Left lung (tissue), 14 donors: ENCODE measurements at places on chromosomes 16 and 17. TPM values are rescaled to one million over a fixed set of nuclear protein-coding genes. Genes with fewer than 3 reads are reported as not detected.

- peak; percentile 57 for DNase-seq
Measured at GRCh38 chr17:16937431-16937830, 34.5 kb downstream of the TNFRSF13B start.

GRCh38 chr17:50348522-50349242 lies 2.8 kb downstream of the XYLT2 start:
- peak; percentile 8 for DNase-seq

DNA sequence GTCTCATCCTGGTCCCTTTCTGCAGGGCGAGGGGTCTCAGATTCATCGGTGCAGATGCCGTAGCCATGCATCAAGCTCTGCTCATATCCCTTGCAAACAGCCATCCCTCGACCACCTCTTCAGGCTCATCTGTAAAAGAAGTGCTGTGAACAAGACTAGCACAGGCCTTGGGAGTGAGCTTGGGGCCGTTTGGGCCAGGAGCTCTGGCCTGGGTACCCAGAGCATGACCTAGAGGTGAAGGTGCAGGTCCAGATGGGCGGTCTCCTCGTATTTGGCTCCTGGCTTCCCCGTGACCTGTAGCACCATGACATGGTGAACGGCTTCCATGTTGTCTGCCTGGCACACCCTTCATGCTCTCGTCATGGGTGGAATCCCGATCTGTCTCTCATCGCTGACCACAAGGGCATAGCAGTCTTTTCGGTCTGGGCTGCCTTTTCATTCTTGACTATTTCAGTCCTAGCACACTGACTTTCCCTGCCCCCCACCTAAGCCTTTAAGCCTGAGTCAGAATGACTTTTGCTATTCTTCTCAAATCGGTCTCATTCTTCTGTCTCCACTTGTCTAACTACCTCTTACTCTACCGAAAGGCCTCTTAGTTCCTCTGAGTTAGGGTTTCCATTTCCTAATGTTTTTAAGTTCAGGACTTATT lies 216.0 kb downstream of the FOXL1 start:
- no peak for DNase-seq

- DNase-seq = no peak
Measured at GRCh38 chr16:1030473-1030901, 42.1 kb upstream of the SSTR5 start.

GRCh38 chr17:29927546-29927945 lies 2.5 kb downstream of the SSH2 start:
- no peak for DNase-seq

GRCh38 chr16:82031116-82032084 lies 3.7 kb upstream of the HSD17B2 start:
- DNase-seq = no peak

GRCh38 chr17:71438631-71439146 lies 682.1 kb upstream of the SOX9 start:
- DNase-seq = peak; percentile 41

DNA sequence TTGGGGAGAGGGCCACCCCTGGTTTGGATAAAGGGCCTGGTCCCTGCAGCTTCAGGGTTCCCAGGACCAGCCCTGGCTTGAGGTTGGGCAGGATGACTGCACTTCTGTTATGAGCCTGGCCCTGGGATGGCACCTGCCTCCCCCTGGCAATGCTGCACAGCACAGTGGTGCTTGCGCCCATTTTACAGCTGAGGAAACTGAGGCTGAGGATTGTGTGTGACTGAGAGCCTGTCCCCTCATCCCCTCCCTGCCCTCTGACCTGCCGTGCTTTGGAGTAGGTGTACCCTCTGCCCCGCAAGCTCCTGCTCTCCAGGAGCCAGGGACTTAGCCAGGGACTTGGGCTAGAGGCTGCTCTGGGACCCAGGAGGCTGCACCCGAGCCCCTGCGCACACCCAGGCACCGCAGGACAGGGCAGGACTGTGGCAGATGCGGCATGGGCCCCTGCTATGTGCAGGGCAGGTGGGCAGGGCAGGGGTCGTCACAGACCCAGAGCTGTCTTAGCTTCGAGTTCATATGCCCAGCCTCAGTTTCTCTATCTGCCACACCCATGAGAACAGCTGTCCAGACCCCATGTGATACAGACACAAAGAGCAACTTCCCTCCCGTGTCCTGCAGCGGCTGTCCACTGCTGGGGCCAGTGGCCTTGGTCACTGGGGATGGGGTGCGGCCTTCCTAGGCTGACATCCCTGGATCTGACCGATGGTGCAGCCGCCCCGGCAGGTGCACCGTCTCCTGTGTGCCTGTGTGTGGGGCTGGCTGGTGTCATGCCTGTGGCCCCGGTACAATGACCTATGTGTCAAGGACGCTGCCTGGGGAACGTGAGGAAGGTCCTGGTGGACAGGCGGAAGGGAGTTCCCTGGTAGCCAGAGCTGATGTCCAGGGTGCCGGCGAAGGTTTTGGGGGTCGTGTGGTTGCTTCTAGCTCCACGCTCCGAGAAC lies 36.6 kb downstream of the BAHCC1 start:
- DNase-seq = no peak

TEKT5 gene
- 0.67 TPM for polyA plus RNA-seq

KRTAP2-1 gene
- polyA plus RNA-seq = not detected

OTOP2 gene
- not detected for polyA plus RNA-seq

DNA sequence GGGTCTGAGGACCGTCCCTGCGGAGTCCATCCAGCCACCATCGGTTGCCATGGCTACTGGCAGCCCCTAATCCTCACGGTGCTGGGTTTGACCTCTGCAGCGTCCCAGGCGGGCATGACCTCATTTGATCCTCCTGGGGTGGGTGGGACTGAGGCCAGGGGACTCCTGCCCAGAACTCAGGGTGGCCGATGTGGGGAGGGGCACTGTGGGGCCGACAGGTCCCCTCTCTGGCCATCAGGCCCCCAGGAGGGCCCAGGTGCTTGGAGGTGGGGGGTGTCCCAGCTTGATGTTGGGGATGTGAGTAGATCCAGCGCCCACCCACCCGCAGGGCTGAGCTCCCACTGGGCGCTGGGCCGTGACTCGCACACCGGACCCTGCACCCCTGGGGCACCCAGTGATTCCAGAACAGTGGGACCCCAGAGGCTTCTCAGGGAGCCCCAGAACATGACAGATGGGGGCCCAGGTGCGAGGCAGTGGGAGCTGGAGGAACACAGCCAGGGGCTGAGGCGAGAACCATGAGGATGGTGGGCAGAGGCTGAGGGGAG lies 1.6 kb upstream of the SSTR5 start:
- DNase-seq = no peak

- no peak for DNase-seq
Measured at GRCh38 chr16:8647721-8648318, 26.3 kb downstream of the METTL22 start.

HSD11B2 gene
- polyA plus RNA-seq = 46.4 TPM

DNA sequence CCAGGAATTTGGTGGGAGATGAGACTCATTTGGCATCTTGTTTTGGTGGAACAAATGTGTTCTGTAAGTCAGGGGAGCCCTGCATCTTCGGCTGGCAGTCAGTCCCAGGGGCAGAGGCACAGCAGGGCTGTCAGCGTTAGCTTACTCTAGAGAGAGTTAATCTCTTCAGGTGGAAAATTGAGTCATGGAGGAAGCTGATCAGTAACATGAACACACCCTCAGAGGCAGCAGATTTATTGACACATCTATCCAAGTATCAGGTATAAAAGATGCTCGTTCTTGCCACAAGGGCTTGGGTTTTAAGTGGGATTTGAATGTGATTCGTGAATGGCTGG lies 55.2 kb downstream of the EPN2 start:
- no peak for DNase-seq

GRCh38 chr17:2051061-2051932 lies 3.6 kb upstream of the HIC1 start:
- no peak for DNase-seq

DNA sequence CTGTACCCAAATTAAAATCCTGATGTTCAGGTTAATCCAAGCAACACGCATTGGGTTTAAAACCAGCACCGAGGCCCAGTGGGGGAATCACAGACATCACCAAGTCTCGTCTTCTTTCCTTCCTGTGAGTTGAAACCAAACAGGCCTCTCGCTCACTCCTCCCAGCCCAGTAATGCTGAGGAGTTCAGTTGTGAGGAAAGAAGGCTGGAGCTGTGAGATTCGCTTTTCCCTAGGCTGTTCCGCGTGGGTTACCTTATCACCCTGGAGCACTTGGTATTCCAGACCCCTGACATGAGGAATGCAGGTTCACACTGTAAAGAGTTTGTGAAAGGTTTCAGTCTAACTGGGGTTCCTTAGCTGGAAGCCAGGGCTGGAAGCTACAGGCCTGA lies 20.8 kb downstream of the CIBAR2 start:
- no peak for DNase-seq

DNA sequence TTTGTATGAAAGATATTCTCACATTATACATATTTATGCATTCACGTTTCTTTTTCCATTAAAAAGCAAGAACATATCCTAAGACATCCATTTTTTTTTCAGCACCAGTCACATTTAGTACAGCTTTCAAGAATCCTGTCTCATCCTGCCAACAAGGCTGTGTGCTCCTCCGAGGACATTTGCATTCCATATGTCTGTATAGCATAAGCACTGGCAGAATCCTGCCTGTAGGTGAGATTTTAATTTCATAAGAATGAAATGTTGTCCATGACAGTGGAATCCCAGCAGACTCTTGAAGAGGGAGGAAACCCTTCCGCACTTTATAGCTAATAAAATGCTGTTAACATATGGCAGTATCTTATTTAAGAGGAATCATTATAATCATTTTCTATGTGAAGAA lies 2.9 kb upstream of the PMP22 start:
- no peak for DNase-seq

BAIAP3 gene
- 1.4 TPM for polyA plus RNA-seq
